NCI-H2081 treated with DMSO at 0.1 percent for 48 hours (cell line): ENCODE measurements at places on chromosomes 12 and 14.

DNA sequence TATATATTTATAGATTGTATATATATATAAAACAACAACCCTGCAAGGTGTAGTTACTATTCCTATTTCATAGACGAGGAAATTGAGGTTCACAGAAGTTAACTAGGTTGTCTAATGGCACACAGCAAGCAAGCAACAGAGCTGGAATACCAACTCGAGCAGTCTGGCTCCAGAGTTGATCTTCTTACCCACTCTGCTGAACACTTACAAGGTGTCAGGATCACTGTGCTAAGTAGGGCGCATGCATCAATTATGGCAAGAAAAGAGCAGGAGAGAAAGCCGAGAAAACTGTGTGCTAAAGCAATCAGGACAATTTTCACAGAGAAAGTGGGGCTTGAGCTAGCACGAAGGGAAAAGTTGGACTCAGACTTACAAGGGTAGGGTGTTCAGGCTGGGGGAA is 15.9 kb upstream of the ARMH4 start:
- no peak for DNase-seq

GRCh38 chr14:78566859-78567172 is 396.6 kb downstream of the NRXN3 start:
- no peak for DNase-seq

DNA sequence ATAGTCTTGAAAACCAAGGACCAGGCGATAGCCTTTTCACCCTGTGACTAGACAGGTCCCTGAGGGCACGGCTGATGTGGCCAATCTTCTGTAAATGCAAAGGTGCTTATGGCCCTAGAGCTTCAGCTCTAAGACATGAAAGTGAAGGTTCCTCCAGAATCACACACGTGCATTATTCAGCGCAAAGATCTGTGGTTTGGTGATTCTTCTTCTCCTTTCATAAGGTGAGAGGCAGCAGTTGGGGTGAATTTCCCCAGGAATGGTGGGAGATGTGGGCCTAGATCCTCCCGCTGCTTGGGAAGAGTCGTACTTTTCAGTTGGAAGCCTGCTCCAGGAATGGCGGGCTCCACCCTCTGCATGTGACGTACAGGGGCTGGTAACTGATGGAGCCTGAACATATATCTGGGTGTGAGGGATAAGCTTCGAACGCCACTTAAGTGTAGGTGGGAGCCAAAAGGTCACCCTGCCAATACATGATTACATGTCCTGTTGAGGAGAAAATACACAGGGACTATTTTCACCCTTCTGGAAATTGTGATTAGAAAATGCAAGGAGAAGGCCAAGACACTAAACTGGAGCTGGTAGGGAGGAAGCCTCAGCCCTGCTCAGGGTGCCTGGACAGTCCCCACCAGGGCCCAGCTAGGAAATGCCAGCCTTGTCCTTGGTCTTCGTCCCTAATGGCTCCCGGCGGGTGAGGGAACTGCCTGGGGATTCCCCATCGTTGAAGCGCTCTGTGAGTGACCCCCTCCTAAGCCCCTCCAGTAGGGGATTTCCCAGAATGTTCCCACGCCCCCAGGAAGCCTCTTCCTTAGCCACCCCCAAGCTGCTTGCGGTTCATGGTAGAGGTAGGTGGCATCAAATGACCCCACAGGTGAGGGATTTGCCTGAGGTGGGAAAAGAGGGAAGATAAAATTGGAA is 17.6 kb downstream of the BATF start:
- DNase-seq = no peak

DNA sequence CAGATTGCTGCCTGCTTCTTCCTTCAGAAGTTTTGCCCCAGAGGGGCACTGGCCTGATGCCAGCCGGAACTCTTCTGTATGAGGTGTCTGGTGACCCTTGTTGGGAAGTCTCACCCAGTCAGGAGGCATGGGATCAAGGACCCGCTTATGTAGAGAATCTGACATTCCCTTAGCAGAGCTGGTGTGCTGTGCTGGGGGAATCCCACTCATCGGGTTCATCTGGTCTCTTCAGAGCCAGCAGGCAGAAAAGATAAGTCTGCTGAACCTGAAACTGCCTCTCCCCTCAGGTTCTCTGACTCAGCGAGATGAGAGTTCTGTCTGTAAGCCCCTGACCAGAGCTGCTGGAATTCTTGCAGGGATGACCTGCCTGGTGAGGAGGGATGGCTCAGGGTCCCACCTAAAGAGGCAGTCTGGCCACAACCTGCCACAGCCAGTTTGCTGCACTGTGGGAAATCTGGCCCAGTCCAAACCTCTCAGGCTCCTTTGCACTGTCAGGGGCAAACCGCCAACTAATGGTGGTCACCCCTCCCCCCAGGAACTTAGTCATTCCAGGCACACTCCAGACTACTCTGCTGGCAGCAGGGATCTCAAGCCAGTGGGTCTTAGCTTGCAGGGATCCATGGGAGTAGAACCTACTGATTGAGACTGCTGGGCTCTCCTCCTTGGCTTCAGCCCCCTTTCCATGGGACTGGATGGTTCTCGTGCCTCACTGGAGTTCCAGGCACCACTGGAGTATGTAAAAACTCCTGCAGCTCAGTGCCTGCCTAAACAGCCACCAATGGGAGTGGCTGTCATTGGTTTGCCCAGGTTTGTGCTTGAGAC is 4.1 kb downstream of the CLEC2D start:
- no peak for DNase-seq

- no peak for DNase-seq
Measured at GRCh38 chr14:65150898-65151608, 48.7 kb upstream of the MAX start.

- DNase-seq = peak; percentile 19
Measured at GRCh38 chr14:30005114-30005808, 77.6 kb upstream of the PRKD1 start.

DNA sequence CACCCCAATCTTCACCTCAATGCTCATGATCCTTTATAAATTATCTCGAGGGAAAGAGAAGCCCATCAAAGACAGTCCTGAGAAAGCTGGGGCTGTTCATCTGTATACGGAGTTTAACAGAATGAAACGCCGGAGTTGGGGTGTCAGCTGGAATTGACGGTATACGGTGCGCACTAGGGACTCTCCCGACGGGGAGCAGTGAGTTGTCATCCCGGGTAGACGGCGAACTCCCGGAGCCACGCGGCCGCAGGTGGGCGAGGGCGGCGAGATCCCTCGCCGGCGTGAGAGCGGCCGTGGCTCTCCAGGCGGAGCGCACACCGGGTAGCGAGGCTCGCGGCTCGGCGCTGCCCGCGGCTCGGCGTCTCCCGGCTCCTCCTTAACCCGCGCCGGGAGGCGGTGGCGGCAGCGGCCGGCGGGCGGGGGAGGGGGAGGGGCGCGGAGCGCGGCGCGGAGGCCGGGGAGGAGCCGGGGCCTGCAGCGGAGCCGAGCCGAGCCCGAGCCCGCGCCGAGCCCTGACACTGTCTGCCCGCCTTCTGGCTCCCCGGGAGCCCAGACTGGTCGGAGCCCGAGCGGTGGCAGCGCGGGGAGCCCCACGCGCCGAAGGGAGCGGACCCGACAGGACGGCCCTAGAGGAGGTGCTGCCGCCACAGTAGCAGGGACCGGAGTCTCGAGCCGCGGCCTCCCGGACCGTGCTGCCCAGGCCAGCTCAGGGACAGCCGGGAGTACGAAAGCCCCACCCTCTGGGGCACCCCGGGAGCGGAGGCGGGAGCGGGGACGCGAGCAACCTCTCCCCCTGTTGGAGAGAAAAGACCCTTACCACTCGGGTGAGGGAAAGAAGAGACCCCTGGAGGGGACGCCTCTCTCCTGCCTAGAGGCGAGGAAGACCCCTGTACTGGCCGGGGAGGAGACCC is at the start of gene FOXJ2:
FOXJ2 (plus strand) TSS at position 475 of the 911 bp plus-strand sequence. CDS start 7,117 bp downstream, outside the sequence.
- DNase-seq = peak; percentile 4

GRCh38 chr12:30870491-30871265 is 55.9 kb upstream of the TSPAN11 start:
- DNase-seq = no peak

- DNase-seq = no peak
Measured at GRCh38 chr14:88934351-88934806, 109.9 kb downstream of the TTC8 start.

DNA sequence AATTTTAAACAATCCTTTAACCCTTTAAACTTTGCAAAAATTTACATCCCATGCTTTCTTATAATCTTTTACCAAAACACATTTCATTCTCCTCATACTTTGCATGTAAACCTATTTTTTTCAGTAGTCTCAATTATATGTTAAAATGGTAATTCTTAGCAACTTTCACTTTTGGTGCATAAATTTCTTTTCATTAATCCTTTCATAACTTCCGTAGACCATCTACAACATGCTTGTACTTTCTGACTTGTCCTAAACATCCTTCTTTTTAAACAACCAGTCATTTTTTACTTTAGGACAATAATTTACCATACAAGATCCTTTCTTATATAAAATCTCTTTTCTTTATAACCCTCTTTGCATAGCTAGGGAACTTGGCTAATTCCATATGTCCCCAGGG is 19.5 kb downstream of the CCDC91 start:
- no peak for DNase-seq

DNA sequence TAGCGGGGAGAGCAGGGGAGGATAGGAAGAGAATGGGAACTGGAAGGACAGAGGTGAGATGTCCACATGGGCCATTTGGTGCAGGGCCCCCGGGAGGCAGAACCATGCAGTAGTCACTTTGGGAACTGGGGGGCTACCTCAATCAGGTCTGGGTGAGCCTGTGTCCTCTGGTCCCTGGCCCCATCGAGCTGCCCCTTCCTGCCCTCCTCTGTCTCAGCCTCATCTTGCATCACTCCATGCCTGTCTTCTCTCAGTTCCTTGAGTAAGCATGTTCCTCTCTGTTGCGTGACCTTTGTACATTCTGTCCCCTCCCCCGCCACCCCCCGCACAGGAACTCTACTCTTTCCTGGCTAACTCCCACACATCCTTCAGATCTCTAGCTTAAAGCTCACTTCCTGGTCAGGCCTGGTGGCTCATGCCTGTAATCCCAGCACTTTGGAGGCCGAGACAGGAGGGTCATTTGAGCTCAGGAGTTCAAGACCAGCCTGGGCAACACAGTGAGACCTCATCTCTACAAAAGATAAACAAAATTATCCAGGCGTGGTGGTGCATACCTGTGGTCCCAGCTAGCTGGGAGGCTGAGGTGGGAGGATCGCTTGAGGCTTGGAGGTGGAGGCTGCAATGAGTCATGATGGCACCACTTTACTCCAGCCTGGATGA is 23.2 kb downstream of the FOS start:
- no peak for DNase-seq

- no peak for DNase-seq
Measured at GRCh38 chr12:96064271-96064670, 28.9 kb upstream of the LTA4H start.

DNA sequence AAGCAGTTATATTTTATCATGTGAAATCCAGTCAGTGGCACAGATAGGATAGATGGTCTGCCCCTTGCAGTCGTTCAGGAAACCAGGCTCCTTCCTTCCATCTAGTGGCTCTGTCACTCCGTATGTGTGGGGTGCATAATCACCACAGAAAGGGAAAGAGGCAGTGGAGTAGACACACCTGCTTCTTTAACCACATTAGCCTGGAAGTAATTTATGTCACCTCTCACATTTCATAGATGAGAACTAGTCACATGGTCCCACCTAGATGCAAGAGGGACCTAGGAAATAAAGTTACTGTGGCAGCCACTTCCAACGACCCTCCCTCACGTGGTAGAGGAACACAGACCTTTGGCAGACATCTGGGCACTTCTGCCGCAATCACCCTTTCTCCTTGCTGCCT is 14.2 kb upstream of the RNU6-8 start:
- DNase-seq = peak; percentile 62

- no peak for DNase-seq
Measured at GRCh38 chr12:76018111-76018510, 13.5 kb downstream of the PHLDA1 start.

- DNase-seq = no peak
Measured at GRCh38 chr14:75562089-75562488, 16.3 kb upstream of the FLVCR2 start.

- DNase-seq = no peak
Measured at GRCh38 chr14:80705241-80705980, 236.1 kb downstream of the CEP128 start.

GRCh38 chr12:47551426-47551851 is 154.4 kb downstream of the RPAP3 start:
- DNase-seq = no peak

DNA sequence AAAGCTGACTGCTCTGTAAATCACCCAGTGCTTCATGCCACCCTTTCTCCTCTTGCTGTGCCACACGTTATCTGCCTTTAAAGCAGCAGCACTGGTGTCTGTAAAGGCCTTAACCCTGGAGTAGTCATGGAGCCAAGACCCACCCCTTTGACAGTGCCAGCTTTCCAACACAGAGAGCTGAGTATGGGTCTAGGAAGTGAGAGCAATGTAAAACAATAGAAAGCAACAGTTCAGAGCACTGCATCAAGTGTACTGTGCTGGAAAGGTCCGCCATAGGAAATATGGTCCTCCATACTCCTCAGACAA is 139.5 kb downstream of the DAD1 start:
- no peak for DNase-seq

GRCh38 chr12:108788911-108789310 is 57.6 kb upstream of the CORO1C start:
- no peak for DNase-seq

- DNase-seq = peak; percentile 35
Measured at GRCh38 chr14:32469388-32470160, 140.5 kb downstream of the AKAP6 start.

GRCh38 chr14:73173092-73173735 is 36.9 kb downstream of the PSEN1 start:
- DNase-seq = no peak

DNA sequence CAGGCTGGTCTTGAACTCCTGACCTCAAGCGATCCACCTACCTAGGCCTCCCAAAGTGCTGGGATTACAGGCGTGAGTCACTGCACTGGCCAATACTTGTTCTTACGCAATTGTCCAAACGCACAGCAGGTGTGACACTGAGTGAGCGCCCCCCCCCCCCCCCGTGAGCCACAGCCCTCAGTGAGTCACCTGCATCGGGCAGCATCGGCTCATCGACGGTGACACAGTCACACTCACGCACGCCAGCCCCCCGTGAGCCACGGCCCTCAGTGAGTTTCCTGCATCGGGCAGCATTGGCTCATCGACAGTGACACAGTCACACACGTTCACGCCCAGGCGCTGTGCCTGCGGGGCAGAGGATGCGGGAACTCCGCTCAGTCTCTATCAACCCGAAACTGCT is 42.5 kb downstream of the GALNT9 start:
- DNase-seq = no peak

- DNase-seq = no peak
Measured at GRCh38 chr12:27398466-27398865, 48.1 kb upstream of the SMCO2 start.

GRCh38 chr12:6866920-6867412 is 365 bp upstream of the TPI1 start:
- DNase-seq = no peak

DNA sequence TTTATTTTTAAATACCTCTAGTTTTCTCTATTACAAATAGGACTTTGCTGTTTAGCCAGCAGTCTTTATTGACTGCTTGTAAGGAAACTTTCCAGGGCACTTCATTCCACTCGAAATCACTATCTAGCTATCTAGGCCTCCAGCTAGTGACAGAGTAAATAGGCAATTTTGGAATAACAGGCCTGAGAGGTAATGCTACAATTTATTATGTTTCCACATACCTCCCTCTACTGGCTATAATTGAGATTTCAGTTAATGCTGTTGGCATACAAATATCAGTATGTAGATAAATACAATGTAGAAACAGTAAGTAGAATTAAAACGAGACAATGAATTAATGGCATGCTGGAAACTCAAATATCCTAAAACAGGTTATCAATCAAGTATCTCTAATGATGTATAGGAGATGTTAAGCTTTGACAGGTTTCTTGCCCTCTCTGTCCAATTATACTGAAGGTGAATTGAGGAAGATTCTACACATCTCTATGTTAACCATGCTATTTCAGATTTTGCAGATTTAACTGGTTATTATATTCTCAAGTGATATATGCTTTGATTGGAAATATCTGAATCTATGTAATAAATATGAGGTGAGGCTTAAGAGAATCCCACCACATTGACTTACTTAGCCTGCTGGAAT is 7.2 kb downstream of the DTD2 start:
- peak; percentile 11 for DNase-seq
